ENCODE measurements at places on chromosomes 4 and X. TPM values are rescaled to one million over a fixed set of nuclear protein-coding genes. Genes with fewer than 3 reads are reported as not detected.

- H3K27me3 ChIP-seq, result no peaks in the 10 kb centered on the region
- H3K36me3 ChIP-seq, result peaks cover 14% of the 10 kb centered on the region
- no peak overlapping the region for H3K4me3 ChIP-seq
- H3K4me1 ChIP-seq, result no peaks in the 10 kb centered on the region
Observed at GRCh38 chr4:1323635-1324442, 23.2 kb upstream of the UVSSA start.

DNA sequence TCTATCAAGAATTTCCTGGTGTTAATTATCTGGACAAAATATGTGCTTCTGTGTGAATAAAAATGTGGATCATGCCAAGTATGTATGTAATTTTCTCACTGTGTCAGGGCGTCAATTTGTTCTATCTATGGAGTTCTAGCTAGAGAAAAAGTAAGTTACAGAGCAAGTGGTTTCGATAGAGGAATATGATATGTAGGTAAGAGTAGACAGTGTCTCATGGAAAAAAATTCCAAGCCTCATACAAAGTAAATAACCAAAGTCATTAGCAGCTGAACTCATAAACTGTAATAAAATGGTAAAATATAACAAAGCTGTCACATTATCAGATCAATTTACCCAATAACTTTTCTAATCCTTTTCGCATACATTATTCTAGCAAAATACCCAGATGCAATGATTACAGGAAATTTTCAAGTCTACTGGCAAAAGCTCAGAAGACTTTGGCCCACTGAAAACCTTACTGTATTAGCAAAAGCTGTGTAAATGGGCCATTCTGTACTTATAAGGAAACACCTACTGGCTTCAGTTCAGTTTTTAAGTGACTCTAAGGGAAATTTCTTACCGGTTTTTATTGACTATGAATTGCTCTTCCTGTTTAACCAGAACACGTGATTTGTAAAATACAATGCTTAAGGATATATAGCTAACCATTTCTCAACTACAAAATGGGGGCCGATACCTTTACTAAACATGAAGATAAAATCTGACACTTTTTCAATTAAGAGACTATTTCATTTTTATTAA lies 121.0 kb upstream of the ARSJ start:
- H3K27ac ChIP-seq, result no peak overlapping the region
- DNase-seq, result no peak
- no peaks in the 10 kb centered on the region for H3K4me1 ChIP-seq

GRCh38 chr4:73653695-73654106 lies 33.5 kb upstream of the RASSF6 start:
- no peak overlapping the region for H3K27ac ChIP-seq
- no peak for DNase-seq
- no peak overlapping the region for H3K4me3 ChIP-seq
- no peaks in the 10 kb centered on the region for H3K36me3 ChIP-seq
- no peaks in the 10 kb centered on the region for H3K27me3 ChIP-seq

DNA sequence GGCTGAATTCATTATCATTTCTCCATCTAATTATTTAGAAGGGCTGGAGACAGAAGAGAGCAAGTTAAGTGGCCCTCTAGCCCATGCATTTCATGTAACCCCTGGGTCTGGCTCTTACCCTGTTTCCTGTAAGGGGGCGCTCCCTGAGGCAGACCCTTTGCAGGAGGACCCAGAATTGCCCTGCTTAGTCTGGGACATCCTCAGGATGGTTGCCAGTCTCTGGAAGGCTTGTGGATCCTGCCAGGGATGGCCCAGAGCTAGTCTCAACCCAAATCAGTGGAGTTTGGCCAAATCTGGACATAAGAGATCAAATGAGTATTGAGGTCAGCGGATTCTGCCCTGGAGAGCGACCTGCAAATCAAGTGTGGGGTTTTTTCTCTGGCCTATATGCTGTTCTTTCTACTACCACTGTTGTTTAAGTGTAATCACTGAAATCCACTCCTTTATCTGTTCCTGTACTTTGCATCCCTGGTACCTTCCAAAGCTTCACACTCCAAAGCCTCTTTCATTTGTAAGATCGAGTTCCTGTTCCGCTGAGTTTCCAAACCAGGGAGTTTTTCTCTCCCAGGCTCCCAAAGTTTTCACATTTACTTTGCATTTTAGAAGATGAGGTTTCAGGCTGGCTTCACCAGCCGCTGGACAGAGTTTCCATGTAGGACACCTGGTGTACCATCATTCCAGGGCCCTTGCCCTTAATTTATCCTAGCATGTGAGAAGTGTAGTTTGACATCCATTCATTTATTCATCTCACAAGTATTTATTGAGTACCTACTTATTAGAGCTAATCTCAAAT lies 6.3 kb downstream of the KLF3 start:
- H3K4me1 ChIP-seq, result peaks cover 86% of the 10 kb centered on the region
- peak overlapping the region; percentile 97 for H3K27ac ChIP-seq
- DNase-seq, result no peak
- peaks cover 6% of the 10 kb centered on the region for H3K36me3 ChIP-seq
- H3K27me3 ChIP-seq, result no peaks in the 10 kb centered on the region

GRCh38 chrX:87468941-87469340 lies 48.7 kb upstream of the KLHL4 start:
- no peak overlapping the region for H3K4me3 ChIP-seq
- no peaks in the 10 kb centered on the region for H3K27me3 ChIP-seq
- peaks cover 8% of the 10 kb centered on the region for H3K4me1 ChIP-seq
- H3K27ac ChIP-seq, result no peak overlapping the region

- H3K27me3 ChIP-seq, result no peaks in the 10 kb centered on the region
- H3K36me3 ChIP-seq, result no peaks in the 10 kb centered on the region
- peak overlapping the region; percentile 79 for H3K27ac ChIP-seq
- no peak overlapping the region for H3K4me3 ChIP-seq
- no peak for DNase-seq
Observed at GRCh38 chrX:40578039-40578695, 2.6 kb upstream of the ATP6AP2 start.

Gene SSX2B
- total RNA-seq, result not detected

Gene YIPF6
- total RNA-seq, result 47.2 TPM

Gene AVPR2
- total RNA-seq, result not detected
